ENCODE measurements at places on chromosomes 6 and 20. TPM values are rescaled to one million over a fixed set of nuclear protein-coding genes. Genes with fewer than 3 reads are reported as not detected.
A peak's percentile ranks its signal among the peaks of the same experiment; 100 is the strongest.

DNA sequence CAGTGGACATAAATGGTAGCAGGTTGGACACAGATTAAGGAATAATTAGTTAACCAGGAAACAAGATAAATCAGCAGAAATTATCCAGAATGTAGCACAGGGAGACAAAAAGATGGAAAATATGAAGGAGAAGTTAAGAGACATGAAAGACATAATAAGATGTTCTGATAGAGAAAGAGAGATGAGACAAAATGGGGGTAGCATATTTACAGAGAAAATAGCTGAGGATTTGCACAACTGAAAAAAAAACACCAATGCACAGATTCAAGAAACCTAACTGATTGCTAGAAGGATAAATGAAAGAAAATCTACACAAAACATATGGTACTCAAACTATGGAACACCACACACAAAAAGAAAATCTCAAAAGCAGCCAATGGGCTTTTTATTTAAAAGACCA, 34.6 kb upstream of the TBC1D22B start:
- H3K36me3 ChIP-seq: no peaks in the 10 kb centered on the region
- H3K4me1 ChIP-seq: peaks cover 9% of the 10 kb centered on the region
- H3K4me3 ChIP-seq: no peak overlapping the region

PREP gene
- total RNA-seq: 56.6 TPM

GRCh38 chr6:43737272-43738081, 32.5 kb upstream of the VEGFA start:
- no peak overlapping the region for H3K27ac ChIP-seq
- H3K27me3 ChIP-seq: no peaks in the 10 kb centered on the region
- no peaks in the 10 kb centered on the region for H3K36me3 ChIP-seq
- no peak for DNase-seq
- H3K4me1 ChIP-seq: no peaks in the 10 kb centered on the region

DNA sequence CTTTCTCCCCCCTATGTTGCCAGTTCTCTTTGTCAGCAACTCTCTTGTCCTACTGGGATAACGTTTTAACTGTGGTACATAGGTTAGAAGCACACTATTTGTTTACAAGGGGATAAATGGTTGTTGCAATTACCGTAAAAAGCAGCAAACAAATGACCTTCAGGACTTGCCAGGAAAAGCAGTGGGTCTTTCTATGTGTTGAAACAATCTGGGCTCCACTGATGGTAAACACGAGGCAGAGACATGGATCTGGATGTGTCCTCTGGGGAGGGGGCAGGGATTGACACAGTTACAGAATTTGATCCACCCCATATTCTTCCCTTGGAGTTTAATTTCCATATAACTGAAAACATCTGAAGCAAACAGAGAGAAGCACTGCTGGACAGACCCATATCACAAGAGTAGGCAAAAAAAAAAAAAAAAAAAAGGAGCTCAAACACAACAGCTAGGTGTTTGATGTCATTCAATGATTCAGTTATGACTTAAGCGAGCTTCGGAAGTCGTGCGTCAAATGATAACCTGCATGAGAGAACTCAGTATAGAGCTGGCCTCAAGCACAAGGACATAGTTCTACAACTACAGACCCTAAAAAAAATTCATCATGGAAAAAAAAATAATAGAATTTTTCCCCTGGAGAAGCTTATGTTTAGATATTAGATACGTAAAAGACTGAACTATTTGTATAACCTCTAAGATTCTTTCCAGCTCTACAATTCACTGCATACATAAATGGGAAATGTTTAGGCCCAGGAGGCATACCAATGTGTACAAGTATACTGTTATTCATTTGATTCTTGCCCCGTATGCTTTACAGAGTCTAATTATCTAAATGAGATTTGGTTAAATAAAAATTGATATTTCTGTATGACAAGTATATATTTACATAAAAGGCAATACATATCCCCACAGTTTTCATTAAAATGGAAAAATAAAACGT, 127.7 kb downstream of the ALDH8A1 start:
- H3K4me1 ChIP-seq: peaks cover 16% of the 10 kb centered on the region
- no peak for DNase-seq
- H3K36me3 ChIP-seq: no peaks in the 10 kb centered on the region
- H3K27me3 ChIP-seq: no peaks in the 10 kb centered on the region

OR2J3 gene
- not detected for total RNA-seq

- H3K36me3 ChIP-seq: peaks cover 35% of the 10 kb centered on the region
- H3K27me3 ChIP-seq: no peaks in the 10 kb centered on the region
- DNase-seq: no peak
- H3K4me3 ChIP-seq: no peak overlapping the region
These were observed 59.5 kb downstream of the SCAF8 start for GRCh38 chr6:154792761-154793160.

- H3K27me3 ChIP-seq: no peaks in the 10 kb centered on the region
- H3K27ac ChIP-seq: no peak overlapping the region
- no peak for DNase-seq
- no peaks in the 10 kb centered on the region for H3K4me1 ChIP-seq
- H3K36me3 ChIP-seq: no peaks in the 10 kb centered on the region
These were observed 105.0 kb downstream of the MRPL14 start for GRCh38 chr6:44022296-44022661.

GRM4 gene
- not detected for total RNA-seq

DNA sequence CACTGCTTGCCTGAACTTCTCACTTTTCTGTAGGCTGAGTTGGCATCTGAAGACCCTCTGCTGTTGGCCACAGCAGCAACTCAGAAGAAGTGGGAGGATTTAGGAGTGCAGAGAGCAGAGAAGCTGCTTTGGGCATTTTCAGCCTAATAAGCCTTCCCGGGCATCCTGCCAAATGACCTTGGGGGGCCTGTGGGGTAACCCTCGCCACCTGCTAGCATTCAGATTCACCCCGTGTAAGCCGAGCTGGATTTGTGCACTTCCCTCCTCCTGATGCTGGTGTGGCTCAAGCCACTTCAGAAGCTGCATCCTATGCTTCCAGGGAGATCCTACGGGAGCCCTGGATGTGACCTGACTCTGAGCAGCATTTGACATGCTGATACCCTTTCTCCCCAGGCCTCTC, 114.8 kb downstream of the LRFN2 start:
- no peak overlapping the region for H3K27ac ChIP-seq
- no peaks in the 10 kb centered on the region for H3K4me1 ChIP-seq
- H3K4me3 ChIP-seq: no peak overlapping the region

NR2E1 gene
- not detected for total RNA-seq

DNA sequence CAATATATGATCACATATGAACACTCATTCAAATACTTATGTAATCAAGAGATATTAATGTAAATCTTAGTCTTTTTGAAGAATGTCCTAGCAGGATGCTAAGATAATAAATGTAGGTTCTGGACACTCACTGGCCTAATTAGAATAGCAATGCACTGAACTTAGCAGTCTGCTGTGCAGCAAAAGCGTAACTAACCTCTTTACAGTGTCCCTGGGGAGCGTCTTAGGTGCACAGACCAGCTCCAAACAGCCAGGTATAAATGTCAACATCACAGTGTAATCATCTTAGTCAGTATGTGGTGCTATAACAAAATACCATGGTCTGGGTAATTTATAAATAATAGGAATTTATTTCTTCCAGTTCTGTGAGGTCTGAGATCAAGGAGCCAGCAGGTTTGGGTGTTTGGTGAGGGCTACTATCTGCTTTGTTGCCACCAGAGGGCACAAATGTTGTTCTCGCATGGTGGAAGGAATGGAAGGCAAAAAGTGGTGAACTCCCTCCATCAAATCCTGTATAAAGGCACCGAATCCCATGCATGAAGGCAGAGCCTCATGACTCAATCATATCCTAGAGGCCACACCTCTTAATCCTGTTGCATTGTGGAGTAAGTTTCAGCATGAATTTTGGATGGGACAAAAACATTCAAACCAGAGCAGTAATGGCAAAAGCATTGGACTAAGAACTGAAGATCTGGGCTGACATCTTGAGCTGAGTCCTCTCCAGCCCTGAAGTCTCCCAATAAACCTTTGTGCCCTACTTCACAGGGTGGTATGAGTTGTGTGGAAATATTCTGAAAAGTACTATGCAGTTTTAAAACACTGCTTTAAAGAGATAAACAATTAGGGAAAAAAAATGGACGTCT, 41.8 kb upstream of the FOXO3 start:
- no peaks in the 10 kb centered on the region for H3K4me1 ChIP-seq
- DNase-seq: no peak
- no peaks in the 10 kb centered on the region for H3K36me3 ChIP-seq

DNA sequence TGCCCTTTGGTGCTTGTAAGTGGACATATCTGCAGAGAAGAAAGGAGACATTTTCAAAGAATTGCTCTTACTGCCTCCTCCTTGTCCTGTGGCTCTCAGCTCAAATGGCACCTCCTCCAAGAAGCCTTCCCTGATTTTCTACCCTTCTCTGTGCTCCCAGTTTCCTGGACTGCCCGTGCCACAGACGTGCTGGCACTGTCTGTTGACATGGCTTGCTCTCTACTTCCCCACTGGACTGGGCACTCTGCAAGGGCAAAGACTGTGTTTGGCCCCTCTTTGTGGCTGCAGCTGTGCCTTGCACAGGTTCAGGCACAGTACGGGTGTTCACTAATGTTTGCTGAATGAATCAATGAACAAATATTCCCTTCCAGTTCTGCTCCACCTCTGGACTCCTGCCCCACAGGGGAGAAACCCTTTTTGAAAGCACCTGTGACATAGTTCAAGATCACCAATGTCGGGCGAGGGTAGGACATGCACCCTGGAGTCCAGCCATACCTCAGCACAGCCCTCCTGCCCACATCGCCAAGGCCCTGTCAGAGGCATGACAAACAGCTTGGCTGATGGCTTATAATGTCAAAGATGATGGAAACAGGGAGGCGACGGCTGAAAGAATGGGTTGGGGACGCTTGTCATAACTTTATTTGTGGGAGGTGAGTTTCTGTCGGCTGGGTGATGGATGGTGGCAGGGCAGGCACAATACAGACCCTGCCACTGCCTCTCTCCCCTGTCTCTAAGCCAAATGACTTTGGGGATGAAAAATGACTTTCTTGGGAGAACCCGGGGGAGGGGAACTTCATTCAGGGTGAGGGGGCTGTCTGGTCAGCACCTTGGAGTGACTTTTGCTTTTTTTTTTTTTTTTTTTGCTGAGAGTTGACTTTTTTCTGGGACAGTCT, 15.6 kb upstream of the CTNNBL1 start:
- H3K4me3 ChIP-seq: no peak overlapping the region
- H3K4me1 ChIP-seq: no peaks in the 10 kb centered on the region
- H3K27me3 ChIP-seq: no peaks in the 10 kb centered on the region
- DNase-seq: no peak

GRCh38 chr6:157716251-157716995, 106.6 kb upstream of the SNX9 start:
- H3K36me3 ChIP-seq: no peaks in the 10 kb centered on the region
- H3K27me3 ChIP-seq: no peaks in the 10 kb centered on the region
- peak overlapping the region; percentile 36 for H3K27ac ChIP-seq
- H3K4me3 ChIP-seq: no peak overlapping the region

- H3K4me1 ChIP-seq: no peaks in the 10 kb centered on the region
- H3K27me3 ChIP-seq: no peaks in the 10 kb centered on the region
- no peaks in the 10 kb centered on the region for H3K36me3 ChIP-seq
- H3K27ac ChIP-seq: no peak overlapping the region
These were observed 236.7 kb downstream of the TENT5A start for GRCh38 chr6:81515562-81516453.

GRCh38 chr6:55886185-55886836, 10.9 kb upstream of the BMP5 start:
- H3K27ac ChIP-seq: no peak overlapping the region
- H3K36me3 ChIP-seq: no peaks in the 10 kb centered on the region
- H3K4me3 ChIP-seq: no peak overlapping the region
- no peaks in the 10 kb centered on the region for H3K4me1 ChIP-seq
- no peak for DNase-seq

KCNS1 gene
- not detected for total RNA-seq

DNA sequence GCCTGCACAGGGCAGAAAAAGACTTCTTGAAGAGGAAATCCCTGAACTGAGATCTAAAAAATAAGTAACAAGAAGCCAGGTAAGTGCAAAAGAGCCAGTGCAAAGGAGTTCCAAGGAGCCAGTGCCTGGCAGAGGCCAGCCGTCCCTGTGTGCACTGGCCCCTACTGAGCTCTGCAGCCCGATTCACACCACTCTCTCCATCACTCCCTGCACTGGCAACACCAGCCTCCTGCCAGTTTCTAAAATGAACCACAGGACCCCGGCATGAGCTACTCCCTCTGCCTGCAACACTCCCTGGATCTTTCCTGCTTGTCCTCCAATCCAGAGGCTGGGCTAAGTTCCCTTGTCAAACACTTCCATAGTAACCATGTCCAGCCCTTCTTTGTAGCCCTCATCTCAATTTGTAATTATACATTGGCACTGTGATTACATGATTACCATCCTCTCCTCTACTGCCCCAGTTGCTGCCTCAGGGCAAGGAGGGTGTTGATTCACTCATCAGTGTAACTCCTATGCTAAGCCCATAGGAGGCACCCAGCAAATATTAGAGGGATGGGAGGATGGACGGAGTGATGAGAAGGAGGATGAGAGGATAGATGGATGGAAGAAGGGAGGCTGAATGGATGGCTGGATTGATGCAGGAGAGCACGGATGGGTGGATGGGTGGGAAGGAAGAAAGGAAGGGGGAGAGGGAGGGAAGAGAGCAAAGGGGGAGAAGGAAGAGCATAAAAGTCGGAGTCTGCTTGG, 49.3 kb downstream of the SIRPA start:
- no peaks in the 10 kb centered on the region for H3K27me3 ChIP-seq
- no peaks in the 10 kb centered on the region for H3K36me3 ChIP-seq
- H3K27ac ChIP-seq: no peak overlapping the region
- no peak for DNase-seq

GRCh38 chr20:34510575-34510974, 5.6 kb upstream of the DYNLRB1 start:
- H3K36me3 ChIP-seq: no peaks in the 10 kb centered on the region
- no peak overlapping the region for H3K4me3 ChIP-seq
- no peak overlapping the region for H3K27ac ChIP-seq
- no peaks in the 10 kb centered on the region for H3K27me3 ChIP-seq
- no peaks in the 10 kb centered on the region for H3K4me1 ChIP-seq

DNA sequence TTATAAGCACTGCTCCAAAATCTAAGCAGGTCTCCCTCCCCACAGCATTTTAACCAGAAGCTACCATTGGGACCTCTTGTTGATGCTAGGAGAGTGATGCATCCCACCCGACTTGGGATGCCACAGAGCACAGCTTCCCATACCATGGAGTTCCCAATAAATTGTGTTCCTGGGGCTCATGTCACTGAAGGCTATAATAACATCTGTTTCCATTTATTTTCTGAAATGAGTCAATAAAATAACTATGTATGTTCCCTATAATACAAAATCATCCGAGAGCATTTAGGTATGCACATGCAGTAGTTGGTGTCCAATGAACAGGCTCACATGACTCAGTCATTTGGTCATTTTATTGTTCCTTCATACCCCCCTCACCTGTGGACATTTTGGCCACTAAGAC, 204.2 kb downstream of the TBC1D7 start:
- no peaks in the 10 kb centered on the region for H3K4me1 ChIP-seq
- no peaks in the 10 kb centered on the region for H3K27me3 ChIP-seq
- H3K4me3 ChIP-seq: no peak overlapping the region
- H3K36me3 ChIP-seq: no peaks in the 10 kb centered on the region
- no peak for DNase-seq

- no peaks in the 10 kb centered on the region for H3K27me3 ChIP-seq
- H3K4me3 ChIP-seq: no peak overlapping the region
- H3K4me1 ChIP-seq: no peaks in the 10 kb centered on the region
- DNase-seq: no peak
- H3K27ac ChIP-seq: no peak overlapping the region
- no peaks in the 10 kb centered on the region for H3K36me3 ChIP-seq
These were observed 36.6 kb upstream of the LTV1 start for GRCh38 chr6:143806282-143807102.
